ENCODE measurements at places on chromosomes 7 and 10.
A peak's percentile ranks its signal among the peaks of the same experiment; 100 is the strongest.

DNA sequence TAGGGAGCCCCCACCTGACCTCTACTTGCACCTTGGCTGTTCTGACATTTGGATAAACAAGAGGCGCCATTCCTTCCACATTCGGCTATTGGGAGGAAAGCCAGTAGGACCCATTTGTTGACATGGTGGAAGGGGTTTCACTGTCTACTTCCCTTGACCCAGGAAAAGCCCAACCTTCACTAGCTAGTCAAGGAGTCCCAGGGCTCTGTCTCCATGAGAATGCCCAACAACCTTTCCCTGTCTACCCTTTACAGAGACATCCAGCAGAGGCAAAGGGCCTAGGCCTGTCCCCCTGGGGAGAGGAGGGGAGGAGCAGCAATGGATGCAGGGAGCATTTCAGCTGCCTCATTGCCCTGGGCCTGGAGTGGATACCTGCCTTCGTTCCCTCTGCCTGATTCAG, 136.1 kb downstream of the NEURL1 start:
- DNase-seq = no peak

DNA sequence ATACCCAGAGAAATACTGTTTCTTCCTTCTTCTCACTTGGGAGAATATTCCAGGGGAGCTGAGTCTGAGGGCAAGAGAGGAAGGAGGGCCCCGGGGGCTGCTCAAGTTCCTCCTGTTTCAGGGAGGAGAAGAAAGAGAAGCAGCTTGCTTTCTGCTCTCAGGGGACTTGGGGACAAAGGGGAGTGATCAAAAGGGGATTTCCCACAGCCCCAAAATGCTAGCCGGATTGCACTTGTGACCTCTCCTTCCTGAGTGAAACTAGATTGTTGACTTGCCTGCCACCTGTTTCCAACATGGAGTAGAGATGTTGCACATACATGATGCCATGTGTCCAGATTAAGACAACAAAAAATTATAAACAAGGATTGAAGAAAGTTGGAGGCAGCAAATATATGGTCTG, 28.7 kb upstream of the PDCD4 start:
- DNase-seq = no peak

GRCh38 chr7:92904244-92905131, 68.1 kb upstream of the CDK6 start:
- peak; percentile 72 for DNase-seq

DNA sequence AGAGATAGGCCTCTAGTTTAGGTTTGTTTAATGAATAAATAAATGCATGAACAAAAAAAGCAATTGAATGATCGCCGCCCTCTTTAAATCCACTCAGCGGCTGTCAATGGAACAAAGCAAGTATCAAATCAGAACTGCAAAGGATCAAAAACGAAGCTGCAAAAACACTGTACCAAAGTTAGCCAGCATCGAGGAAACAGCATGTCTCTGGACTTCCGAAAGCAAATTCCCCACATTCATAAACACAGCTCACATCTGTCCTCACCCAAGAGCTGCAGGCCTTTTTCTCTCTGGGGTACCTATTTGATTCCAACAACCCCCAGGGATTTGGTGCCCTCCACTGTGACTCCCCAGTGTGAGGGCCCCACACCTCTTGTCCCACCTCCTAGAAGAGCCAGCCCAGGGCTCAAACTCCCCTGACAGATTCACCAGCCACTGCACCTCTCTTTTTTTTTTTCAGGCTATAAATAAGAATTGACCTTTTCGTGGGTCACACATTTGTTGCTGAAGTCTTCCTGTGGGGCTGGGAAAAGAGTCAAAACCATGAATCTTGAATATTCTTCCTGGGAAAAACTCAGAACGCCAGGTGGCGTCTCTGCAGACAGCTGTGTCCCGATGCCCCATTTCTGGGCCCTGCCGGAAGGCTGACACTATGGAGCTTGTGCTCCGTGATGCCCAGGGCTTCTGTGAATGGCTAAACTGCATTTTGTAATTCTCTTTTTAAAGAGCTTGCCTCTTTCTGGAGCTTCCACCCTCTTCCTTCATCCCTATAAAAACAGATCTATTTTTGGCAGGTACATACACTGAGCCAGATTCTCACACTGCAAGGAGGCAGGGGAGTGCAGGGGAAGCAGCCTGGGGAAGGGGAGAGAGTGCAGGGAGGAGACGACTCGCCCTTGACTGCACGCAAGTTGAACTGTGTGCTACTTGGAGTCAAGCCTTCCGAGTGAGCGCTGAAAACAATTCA, 51.7 kb downstream of the HSPA12A start:
- no peak for DNase-seq

DNA sequence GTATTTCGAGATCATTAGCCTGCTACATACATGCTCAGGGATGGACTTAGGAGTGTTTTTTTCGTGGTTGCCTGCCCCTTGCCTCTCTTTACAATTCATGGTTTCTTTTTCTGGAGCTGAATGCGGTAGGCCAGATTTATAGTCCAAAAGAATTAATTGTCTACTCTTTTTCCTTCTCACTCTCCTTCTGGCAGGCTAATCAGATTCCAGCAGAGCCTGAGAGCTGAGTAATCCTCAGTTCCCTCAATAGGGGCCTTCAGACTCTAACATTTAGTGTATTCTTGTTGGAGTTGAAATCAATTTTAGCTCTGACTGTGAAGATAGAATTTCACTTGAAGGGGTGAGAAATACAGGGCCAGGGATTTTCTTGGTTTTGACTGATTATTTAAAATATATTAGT, 16.4 kb downstream of the SORCS3 start:
- no peak for DNase-seq

DNA sequence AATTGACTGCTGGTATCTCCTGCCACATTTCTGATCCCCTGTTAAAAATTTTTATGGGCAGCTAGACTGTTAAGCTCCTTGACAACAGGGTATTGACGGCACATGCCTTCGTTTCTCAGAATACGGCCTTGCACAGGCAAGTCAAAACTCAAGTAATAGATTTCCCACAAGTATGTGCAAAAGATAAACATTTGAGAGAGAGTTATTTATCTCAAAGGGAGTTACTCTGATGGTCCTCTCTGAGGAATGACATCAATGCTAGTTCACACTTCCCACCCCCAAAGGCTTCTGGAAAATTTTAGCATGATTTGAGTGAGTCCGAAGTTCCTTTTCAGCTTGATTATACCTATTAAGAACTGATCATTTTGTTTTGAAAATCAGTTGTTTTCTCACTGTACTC, 71.9 kb downstream of the JCAD start:
- DNase-seq = no peak

GRCh38 chr7:124413029-124413428, 352.6 kb downstream of the GPR37 start:
- no peak for DNase-seq

DNA sequence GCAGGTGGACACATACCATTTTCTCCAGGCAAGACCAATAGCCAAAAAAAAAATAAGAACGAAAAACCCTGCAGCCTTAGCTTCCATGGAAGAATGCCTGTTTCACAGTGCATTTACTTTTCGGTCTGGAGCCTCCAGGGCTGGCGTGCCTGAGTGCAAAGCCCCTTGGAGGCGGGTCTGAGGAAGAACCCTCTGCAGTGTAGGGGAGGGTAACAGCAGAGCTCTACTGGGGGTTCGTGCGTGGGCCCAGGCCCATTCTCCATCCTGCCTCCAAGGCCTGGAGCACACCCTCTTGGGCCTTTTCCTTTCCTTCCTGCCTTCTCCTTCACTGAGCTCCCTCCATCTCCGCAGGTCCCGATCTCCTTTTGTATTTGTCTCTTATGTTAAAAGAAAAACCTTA, 172.3 kb upstream of the GLI3 start:
- DNase-seq = no peak

DNA sequence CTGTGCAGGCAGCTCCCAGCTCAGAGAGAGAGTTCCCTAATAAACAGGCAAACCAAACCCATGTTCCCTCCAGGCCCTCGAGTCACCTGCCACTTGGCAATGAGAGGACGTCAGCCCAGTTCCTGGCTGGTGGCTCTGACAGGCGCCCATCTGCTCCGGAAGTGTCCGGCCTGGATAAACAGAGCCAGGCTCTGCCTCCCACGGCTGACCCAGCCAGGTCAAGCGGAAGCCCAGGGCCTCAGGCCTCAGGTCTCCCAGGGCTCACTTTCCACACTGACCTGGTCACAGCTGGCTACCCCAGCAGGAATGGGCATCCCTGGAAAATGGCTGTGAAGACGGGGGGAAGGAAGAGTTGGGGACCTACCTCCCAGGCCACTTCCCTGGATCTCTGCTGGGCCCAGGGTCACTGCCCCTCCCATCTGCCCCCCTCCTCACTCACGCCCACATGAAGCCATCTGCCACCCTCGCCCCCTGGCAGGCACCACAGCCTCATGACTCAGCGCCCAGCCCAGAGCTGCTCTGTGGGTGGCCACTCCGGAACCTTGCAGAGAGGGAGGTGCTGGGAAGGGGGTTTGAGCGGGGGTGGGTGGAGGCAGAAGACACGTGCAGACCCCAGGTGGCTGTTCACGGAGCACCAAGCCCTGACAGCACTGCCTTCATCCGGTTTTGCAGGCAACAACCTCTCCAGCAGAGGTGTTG, 37.4 kb upstream of the DUSP5 start:
- peak; percentile 12 for DNase-seq

DNA sequence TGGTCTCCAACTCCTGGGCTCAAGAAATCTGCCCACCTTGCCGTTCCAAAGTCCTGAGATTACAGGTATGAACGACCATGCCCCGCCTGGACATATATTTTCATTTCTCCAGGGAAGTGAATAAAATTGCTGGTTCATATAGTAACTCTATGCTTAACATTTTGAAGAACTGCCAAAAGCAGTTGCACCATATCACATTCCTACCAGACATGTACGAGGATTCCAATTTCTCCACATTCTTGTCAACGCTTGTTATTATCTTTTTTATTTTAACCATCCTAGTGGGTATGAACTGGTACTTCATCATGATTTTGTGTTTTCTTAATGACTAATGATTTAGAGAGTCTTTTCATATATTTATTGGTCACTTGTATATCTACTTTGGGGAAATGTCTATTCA, 21.9 kb upstream of the CPN1 start:
- DNase-seq = no peak

- no peak for DNase-seq
These were observed 2.1 kb upstream of the KAT6B start for GRCh38 chr10:74824184-74824899.

- no peak for DNase-seq
These were observed 70.1 kb upstream of the CABCOCO1 start for GRCh38 chr10:61592581-61592980.

GRCh38 chr7:101576998-101577397, 52.1 kb downstream of the MYL10 start:
- DNase-seq = no peak

All from stimulated activated CD4-positive, alpha-beta T cell treated with anti-CD3 and anti-CD28 coated beads, Interleukin-4, amount 100 ng/mL, for 48 hours (primary cell).